ENCODE measurements at places on chromosomes 6 and 20.
A peak's percentile ranks its signal among the peaks of the same experiment; 100 is the strongest.

DNA sequence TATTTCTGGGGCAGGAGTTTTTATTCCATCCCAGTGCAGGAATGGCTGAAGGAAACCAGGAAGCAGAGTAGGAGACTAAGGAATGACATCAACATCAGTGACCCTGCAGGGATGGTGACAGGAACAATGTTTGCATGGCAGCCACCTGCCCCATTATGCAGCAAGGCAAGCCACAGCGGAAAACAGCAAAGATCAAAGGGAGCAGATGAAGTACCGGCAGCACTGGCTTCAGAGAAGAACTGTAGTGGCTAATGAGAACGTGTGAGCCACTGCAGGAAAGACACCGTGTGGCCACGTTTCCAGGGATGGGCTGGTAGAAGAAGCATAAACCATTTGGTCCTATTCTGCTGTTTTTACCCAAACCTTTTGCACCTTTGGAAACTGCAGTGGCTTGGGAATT, 52.9 kb upstream of the TAB2 start:
- DNase-seq, result peak; percentile 37

DNA sequence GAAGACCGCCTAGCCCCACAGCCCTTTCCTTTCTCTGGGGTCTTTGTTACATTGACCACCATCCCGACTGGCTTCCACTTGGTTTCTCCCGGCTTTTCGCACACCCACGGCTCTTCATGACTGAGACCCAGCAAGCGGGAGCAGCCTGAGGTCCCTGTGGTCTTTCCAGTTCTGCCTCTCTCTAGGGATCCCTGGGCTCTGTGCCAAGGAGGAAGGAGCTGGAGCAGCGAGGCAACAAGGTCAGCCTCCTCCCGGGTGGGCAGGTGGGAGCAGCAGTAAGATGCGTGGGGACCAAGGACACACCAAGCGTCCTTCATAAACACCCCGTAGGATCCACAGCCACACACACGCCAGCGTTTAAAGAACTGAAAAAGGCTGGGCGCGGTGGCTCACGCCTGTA, 29.6 kb upstream of the MRGBP start:
- DNase-seq, result no peak

- DNase-seq, result no peak
Measured at GRCh38 chr6:89830170-89830809, 610 bp downstream of the CASP8AP2 start.

DNA sequence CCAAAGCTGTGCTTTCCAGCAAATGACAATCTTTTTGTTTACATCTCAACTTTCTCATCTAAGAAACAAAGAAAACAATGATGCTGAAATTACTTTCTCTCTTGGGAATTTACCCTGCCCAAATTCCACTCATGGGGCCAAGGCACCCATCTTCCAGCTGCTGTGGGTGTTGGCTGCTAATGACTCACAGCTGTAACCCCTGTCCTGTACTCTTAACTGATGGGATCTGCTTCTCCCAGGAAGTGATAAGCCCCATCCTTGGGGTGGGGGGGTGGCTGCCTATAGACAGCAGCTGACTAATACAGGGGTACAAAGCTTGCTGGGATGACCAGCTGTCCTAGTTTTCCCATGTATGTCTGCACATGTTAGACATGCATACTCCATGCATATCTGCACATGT, 938.6 kb downstream of the C6orf118 start:
- no peak for DNase-seq

DNA sequence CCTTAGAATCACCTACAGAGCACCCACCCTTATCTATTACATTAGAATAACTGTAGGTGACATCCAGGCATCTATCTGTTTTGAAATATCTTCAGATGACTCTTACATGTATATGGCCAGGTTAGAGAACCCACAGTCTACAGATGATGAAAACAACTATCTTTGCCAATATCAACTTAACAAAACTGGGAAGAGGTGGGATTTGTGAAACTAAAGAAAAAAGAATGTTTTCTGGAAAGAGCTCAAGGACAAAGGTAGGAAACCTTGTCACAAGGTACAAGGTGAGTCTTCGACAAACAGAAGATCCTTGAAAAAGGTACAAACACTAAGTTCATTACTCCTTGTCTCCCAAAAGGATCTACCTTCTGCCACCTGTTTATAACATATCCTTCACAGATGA, 47.0 kb upstream of the DST start:
- DNase-seq, result no peak

GRCh38 chr6:167296902-167297301, 5.8 kb downstream of the UNC93A start:
- DNase-seq, result no peak

Data from T-cell (primary cell).